Ammon's horn (tissue), 1 donor: ENCODE measurements at places on chromosomes 4 and X.
A peak's percentile ranks its signal among the peaks of the same experiment; 100 is the strongest.

GRCh38 chr4:185309770-185310169 lies 86.0 kb downstream of the LRP2BP start:
- DNase-seq = no peak

DNA sequence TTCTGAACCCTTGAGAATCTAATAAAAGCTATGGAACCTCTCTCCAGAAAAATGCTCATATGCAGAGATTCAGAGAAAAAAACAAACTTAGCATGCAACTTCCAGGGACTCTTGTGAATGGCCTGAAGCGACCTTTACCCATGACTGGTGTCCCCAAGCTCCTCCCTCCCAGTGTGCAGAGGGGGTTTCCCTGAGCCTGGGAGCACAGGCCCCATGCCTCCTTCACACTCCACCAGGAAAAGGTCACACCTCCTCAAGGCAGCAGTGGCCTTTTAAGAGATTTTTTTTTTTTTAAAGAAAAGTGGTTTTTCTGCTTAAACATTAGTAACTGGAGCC lies 13.3 kb upstream of the UBA6 start:
- DNase-seq = no peak

DNA sequence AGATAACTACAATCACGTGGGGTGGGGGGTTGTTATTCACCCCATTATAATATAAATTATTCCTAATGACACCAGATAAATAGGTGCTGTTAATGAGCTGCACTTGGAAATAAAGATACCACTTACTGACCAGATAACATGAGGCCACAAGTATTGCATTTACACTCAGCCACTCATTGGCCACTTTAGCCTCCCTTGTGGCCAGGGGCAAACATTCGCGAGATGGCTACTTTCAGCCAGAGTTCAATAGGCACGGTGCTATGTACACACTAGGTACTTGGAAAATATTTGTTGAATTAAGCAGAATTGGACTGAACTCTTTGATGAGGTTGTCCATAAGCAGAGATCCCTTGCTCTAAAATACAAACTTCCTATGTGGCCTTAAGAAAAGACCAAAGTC lies 713.7 kb upstream of the TENM3 start:
- DNase-seq = no peak

- no peak for DNase-seq
These were observed 41.7 kb downstream of the KLHL34 start for GRCh38 chrX:21616386-21616785.

- DNase-seq = no peak
These were observed 45.4 kb upstream of the TRPC5OS start for GRCh38 chrX:111830571-111830970.

DNA sequence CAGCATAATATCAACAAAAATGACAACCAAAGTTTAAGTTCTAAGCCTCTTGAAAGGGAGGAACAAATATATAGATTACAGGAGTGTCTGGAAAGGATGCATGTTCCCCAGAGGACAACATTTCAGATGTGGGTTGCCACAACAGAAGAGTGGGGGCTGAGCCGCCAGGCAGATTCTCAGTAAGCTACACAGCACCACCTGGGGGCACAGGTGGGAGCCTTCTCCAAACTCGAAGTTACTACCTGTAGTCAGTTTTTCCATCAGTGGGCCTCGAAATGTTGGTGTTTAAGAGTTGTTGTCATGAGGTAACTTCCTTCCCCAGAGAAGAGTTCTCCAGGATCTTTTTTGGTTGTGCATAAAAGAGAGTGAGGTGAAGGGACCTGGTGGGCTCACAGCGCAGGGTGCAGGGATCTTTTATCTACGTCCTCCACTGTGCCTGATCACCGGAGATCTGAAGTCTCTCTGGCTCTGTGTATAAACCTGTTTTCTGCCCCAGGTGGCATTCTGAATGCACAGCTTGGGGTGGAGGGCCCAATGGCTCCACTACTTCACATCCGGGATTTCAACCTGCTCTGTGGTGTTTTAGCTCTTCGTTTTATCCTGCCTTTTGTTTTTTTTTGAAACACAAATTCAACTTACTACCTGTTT lies 58.4 kb upstream of the STS start:
- no peak for DNase-seq

GRCh38 chr4:47668810-47669408 lies 169.0 kb downstream of the CORIN start:
- DNase-seq = peak; percentile 75

- no peak for DNase-seq
These were observed 24.3 kb downstream of the RGS12 start for GRCh38 chr4:3317011-3317655.

DNA sequence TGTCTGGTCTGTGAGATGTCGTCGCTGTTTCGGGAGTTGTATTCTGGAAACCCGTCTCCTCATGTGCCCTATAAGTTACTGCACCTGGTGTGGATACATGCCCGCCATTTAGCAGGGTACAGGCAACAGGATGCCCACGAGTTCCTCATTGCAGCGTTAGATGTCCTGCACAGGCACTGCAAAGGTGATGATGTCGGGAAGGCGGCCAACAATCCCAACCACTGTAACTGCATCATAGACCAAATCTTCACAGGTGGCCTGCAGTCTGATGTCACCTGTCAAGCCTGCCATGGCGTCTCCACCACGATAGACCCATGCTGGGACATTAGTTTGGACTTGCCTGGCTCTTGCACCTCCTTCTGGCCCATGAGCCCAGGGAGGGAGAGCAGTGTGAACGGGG lies 1.4 kb downstream of the USP27X start:
- DNase-seq = no peak

GRCh38 chrX:130086447-130087206 lies 23.7 kb downstream of the ELF4 start:
- DNase-seq = no peak

- DNase-seq = no peak
These were observed 6.9 kb upstream of the STK32B start for GRCh38 chr4:5044341-5044740.

DNA sequence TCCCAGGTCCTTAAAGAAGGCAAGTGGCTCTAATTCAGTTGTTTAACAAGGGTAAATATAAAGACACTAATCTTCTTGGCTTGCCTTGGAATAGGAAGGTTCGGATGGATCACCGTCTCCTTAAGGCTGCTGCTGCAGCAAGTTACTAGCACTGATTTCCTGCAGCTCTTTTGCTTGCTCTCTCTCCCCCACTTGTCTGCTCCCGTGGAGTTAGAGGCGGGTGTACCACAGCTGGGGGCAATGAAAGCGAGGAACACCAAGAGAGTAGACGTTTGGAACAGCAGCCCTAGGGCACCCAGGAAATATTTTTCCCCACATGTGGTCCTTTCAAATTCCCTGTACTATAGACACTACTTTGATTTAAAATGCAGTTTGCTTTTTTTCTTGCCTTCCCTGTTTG lies 202.2 kb downstream of the SH2D1A start:
- no peak for DNase-seq

GRCh38 chrX:45815441-45815840 lies 614.8 kb upstream of the DIPK2B start:
- no peak for DNase-seq

DNA sequence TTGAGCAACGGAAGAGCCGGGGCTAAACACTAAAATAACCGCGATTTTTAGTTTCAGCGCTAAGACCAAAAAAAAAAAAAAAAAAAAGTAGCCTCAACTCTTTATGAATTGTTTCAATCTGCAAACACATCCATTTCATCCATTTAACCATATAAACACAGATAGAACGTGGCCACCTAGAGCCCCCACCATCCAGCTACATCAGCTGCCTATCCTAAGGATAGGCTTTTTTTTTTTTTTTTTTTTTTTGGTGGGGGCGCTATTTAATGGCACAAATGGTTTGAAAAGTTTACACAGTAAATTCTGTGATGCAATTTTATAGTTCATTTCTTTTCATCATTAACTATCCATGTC lies 492 bp upstream of the HDAC8 start:
- DNase-seq = no peak

GRCh38 chrX:103845165-103845653 lies 13.2 kb upstream of the RAB9B start:
- peak; percentile 68 for DNase-seq

DNA sequence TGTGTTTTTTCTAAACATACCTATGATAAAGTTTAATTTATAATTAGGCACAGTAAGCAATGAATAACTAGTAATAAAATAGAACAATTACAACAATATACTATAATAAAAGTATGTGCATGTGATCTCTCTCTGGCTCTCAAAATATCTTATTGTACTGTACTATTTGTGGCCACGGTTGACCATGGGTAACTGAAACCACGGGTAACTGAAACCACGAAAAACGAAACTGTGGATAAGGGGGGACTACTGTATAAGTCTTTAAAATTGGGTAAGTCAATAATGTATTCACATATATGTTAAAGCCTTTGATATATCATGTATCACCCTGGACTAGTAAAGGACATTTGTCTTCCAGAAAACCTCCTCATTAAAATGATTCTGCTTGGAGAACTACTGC lies 20.0 kb downstream of the TMEM154 start:
- DNase-seq = no peak

GRCh38 chr4:186912606-186913005 lies 188.9 kb upstream of the FAT1 start:
- no peak for DNase-seq

DNA sequence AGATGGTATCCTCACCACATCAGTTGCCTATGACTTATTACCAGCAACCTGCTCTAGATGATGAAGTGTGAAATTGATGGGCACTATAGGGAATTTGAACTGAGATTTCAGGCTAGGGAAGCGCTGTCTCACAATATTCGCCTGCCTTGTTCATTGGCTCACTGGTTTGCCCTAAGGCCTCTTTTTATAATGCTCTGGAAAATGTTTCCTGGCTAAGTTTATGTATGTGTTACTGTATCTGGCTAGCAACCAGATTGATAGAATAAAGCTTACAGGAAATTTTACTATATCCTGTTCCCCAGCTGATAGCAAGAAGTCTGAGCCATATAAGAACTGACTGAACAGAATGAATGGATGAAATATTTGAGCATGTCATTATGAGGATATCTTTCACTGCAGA lies 71.6 kb downstream of the GSTCD start:
- no peak for DNase-seq

DNA sequence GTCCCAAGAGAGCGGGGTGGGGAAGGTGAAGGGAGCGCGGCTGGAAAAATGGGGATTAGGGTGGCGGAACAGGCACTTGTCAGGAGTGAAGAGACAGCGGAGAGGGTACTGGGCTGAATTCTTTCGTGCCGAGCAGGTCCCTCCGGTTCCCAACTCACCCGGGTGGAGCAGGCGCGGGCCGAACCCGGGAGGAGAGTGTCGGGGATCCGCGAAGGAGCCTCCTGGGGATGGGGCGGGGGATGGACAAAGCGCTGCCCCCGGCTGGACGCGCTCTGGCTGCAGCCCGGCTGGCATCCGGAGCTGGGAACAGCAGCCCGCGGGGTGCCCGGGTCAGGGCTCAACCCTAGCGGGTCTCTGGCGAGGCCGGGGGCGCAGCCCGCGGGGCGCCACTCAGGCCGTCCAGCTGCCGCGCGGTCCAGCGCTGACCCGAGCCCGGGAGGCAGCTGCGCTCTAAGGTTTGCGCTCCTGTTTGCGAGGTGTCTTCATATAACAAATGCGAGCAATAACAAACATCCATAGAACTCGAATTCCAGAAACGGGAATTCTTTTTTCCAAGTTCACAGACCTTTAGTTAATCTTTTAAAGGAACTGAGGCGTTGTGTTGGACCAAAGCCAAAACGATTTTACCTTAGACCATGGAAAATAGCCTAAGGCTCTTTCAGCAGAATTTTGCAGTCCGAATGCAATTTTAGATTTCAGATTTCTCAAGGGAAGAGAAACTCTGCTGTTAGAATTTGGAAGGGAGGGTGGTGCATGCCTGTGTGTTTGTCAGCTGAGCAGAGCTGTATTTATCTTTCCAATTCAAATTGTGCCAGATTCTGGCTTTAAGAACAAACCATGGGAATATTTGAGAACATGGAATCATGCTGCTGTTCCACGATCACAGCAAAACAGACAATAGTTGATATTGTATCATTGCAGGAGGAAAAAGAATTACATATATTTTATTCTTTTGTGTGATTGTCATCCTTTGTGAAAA lies 744 bp downstream of the NPY5R start:
- peak; percentile 8 for DNase-seq

- no peak for DNase-seq
These were observed 3.4 kb downstream of the SAT1 start for GRCh38 chrX:23786268-23786815.

DNA sequence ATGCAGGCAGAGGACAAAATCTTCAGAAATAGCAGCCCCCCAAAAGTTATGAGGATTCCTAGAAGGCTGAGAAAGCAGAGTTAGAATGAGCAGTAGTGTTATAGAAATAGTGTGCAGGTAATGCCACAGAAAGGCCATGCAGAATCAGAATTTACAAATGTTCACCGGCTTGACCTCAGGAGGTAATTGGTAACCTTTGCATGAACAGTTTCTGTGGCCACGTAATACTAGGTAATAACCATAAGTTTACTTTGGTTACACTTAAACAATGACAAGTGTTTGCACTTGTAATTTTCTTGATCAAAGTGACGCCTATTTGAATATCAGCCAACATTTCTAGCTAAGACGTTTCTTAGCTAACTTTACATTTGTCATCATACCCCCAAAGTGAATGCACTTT lies 393.6 kb downstream of the GPAT3 start:
- DNase-seq = no peak

GRCh38 chrX:3763111-3763510 lies 49.7 kb upstream of the PRKX start:
- no peak for DNase-seq

DNA sequence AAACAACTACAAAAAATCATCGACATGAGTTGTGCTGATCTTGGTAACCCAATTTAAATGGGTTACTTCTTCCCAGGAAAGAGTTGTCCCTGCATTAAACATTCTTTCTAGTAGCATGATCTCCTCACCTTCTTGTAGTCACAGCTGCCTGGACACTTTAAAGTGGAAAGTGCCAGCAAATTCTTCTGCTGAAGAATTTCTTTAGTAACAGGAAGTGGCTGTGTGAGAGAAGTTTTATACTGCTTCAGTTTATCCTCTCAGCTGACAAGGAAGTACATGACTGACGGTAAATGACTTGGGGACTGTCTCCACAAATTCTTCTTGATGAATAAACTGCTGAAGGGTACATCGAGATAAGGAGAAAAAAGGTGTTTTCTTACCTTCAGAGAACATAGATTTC lies 18.2 kb upstream of the TNIP3 start:
- DNase-seq = no peak

GRCh38 chr4:73706811-73707210 lies 33.6 kb upstream of the CXCL8 start:
- no peak for DNase-seq

- DNase-seq = no peak
These were observed 40.2 kb upstream of the CBR4 start for GRCh38 chr4:169050284-169050683.

DNA sequence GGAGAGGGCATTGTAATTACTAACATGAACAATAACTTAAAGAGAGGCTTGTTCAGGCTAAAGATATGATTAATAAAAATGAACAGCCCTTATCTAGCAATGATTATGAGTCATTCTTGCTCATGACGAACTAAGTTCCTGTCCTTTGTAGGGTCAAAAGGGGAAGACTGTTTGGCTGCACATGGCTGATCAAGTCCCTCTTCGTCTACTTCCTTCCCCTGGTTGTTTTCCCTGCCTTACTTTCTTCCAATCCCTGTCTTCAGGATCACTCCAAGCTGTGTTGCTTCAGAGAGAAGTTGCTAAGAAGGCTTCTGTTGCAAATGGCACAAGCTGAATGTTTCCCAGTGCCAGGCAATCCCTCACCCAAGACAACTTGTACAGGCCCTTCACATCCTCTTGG lies 115.0 kb upstream of the HS3ST1 start:
- DNase-seq = no peak
